ENCODE measurements at places on chromosomes 1 and 21.

- DNase-seq, result no peak
These were observed 192.0 kb downstream of the CACNA1E start for GRCh38 chr1:181675091-181675917.

GRCh38 chr1:206921772-206922265, at the start of gene FCMR:
Gene FCMR (minus strand): TSS chr1:206921941. CDS start chr1:206921854, 87 bp downstream.
- no peak for DNase-seq

DNA sequence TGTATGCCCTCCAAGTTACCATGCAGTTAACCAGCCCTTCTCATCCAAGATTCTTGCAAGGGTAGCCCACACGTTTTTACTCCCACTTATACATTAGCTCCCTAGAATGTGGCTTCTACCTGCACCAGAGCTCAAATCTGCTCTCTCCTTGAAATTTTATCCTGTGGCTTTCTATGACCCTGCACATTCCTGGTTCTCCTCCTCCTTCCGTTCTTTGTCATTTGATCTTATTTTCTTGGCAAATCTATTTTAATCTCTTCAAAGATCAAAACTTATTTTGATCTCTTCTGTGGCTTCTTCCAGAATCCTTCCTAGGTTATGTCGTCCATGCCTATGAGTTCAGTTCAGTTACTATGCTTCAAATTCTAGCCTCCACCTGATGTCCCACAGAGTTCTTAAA, 115.6 kb upstream of the GUCA2B start:
- no peak for DNase-seq

GRCh38 chr1:67711855-67712212, 26.8 kb downstream of the GADD45A start:
- DNase-seq, result no peak

- no peak for DNase-seq
These were observed 32.5 kb downstream of the SASS6 start for GRCh38 chr1:100100202-100100601.

DNA sequence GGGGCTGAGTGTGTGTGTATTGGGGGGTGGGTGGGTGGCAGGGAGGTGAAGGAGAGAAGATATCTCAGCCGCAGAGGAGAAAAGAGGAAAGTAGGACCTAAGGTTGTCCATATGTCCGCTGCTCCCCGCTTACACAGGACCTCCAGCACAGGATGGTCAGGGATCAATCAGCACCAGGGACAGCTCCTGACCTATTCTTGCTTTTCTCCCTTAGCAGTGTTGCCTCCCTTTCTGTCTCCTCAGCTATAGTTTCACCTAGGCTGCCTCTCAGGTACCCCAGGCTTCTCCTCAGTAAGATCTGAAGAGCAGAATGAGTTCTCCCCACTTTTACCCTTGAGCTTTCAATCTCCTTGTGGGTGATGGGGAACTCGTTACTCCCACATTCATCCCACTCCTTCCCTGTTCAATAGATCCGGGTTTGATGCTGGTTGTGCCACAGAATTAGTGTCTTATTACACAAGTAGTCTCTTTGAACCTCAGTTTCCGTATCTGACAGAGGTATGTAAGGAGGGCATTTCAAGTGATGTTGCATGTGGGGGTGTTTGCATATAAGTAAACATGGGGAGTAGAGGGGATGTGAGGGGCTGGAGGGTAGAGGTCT, 1.4 kb upstream of the DPH2 start:
- DNase-seq, result no peak

- DNase-seq, result no peak
These were observed 270.3 kb downstream of the PLPP3 start for GRCh38 chr1:56309065-56309464.

DNA sequence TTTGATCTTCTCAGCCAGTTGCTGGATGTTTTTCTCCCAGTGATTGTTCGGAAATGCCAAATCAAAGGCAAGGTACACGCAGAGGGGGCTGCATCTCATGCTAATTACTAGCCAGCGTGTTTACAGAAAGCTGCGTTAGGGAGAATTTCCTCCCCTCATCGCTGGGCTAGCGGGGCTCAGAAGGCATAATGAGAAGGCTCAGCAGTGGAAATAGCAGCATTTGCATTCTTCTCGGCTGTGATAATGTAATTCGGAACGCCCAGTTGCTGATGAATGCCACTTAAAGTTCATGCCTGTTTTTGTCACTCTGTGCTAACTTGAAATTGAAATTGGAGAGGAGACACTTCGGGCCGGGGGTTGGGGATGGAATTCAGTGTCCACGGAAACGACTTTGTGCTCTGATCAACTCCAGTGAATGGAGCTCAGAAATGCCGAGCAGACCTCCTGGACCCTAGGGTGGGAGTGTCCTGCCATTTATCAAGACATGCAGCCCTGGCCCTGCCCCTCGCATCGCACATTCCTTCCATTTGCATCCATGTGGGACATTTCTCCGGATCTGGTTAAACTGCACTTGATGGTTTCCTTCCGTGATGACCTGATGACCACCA, 313.4 kb upstream of the C1orf174 start:
- no peak for DNase-seq

- no peak for DNase-seq
These were observed 14.1 kb downstream of the PKN2 start for GRCh38 chr1:88698140-88698539.

DNA sequence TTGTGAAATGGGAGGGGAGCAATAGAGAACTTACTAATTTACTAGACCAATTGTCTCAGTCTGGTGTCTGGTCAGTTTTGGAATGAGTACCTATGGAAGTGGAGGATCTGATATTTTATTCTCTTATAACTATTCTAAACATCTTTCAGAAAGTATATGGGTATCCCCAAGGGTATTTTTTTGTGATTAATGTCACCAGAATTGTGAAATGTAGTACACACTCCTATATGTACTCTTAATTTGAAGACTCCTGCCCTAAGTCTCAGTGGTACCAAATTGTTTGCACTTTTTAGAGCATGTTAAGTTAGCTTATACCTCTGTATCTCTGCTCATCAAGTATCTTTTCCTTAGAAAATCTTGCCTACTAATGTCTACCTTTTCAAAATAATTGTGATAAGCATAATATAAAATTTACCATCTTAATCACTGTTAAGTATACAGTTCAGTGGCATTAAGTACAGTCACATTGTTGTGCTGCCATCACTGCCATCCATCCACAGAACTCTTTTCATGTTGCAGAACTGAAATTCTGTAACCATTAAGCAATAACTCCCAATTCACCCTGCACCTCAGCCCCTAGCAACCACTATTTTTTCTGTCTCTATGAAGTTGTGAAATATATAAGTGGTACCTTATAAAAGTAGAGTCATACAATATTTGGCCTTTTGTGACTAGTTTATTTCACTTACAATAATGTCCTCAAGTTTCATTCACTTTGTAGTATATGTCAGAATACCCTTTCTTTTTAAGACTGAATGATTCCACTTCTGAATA, 40.5 kb downstream of the SLC30A7 start:
- DNase-seq, result no peak

GRCh38 chr1:66571789-66572188, 37.8 kb downstream of the SGIP1 start:
- no peak for DNase-seq

GRCh38 chr1:7993593-7994479, 32.3 kb downstream of the ERRFI1 start:
- DNase-seq, result no peak

DNA sequence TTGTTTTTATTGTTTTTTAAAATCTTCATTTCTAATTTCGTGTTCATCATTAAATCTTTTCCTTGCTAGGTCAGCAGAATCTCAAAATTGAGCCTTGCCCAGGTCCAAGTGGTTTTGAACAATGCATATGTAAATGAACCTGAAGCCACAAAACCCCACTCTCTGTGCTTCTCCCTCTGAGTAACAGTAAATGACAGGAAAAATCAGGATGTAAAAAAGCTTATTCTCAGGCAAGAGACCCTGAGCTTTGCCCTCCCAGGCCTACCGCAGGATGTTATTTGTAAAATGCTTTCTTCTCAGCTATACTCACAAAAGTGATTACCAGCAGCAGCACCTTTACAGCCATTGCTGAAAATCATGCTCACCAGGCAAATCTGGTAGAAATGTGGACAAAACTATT, 47.6 kb downstream of the TYW3 start:
- no peak for DNase-seq

GRCh38 chr1:32539584-32540571, 651 bp downstream of the ZBTB8A start:
- DNase-seq, result peak; percentile 6

GRCh38 chr1:20725189-20726117, 7.0 kb downstream of the SH2D5 start:
- DNase-seq, result no peak

DNA sequence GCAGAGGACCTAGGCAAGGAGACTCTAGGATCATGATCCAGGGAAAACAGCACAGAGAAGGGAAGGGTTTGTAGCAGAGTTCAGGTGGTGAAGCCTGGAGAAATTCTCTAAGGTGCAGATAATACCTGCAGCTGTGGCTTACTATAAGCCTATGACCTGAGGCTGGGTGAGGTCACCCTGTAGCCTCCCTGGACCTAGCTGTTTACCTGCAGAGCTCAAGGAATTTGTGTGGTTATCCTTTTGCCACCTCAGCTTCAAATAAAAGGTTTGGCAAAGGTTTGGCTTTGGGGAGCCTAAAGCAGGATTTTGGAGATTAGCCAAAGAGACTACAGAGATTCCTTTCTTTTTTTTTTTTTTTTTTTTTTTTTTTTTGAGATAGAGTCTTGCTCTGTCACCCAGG, 79.5 kb upstream of the ZNF648 start:
- DNase-seq, result no peak

DNA sequence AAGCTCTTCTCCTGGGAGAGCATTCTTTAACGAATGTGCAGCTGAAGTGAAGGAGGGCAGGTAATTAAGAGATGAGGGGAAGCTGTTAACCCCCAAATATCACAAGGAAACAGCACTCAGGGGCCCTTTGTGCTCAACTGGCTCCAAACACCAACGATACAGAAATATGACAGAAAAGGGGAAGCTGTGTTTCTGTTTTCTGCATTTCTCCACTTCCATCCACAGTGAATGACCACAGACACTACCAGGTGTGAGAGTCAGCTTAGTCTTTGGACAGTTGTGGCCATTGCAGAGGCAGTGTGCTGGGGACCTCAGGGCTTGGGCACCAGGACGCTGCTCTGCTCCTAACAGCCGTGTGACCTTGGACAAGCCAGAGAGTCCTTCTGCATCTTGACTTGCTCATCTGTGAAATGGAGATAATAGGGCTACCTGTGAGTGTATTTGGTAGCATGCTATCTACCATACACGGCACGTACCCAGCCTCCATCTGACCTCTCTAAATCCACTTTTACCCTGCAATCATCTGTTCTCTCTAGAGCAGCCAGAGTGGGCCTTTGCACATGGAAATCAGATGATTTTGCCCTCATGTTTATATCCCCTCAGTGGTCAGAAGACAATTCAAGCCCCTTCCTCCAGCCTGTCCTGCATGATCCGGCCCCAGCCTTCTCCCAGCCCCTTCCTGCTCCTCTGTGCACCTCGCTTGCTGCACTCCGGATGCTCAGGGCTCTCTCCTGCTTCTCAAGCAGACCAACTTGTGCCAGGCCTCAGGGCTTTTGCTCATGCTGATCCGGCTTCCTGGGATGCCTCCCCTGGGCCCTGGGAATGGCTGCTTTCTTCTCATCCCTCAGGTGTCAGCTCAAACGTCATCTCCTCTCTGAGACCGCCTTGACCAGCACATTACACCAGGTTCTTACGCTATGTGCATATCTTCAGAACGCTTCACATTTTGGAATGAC, 4.7 kb upstream of the TINAGL1 start:
- no peak for DNase-seq

DNA sequence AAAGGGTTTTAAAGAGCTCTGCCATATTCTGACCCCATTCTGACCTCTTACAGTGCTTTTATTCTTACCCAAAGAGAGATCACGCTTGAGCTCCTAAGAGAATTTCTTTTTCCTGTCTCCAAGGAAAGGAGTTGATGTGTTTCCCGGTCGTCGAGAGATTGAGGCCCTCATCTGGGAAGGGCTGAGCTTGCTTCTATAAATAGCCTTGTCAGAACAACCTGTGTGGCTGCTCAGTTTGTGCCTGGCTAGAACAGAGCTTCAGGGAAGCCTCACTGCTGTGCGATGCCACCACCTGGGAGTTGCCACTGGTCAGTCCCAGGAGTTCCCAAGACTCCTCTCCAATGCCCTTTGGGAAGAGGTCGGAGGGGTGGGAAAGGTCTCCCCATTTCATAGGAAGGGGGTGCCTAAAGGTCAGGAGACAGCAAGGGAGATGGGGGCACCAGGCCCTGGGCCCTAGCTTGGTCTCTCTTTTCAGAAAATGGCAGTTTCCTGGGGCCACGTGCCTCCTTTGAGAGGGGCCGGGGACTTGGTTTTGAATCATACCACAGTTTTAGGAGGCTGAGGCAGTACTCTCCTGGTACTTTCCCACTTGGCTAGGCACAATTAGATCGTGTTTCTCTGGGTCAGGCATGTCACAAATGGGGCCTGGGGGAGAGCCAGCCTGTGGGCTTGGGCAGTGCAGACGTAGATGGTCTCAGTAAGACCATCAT, 52.1 kb downstream of the EIF2D start:
- DNase-seq, result peak; percentile 58

- DNase-seq, result no peak
These were observed 1.7 kb upstream of the TRIM33 start for GRCh38 chr1:114512595-114513280.

- no peak for DNase-seq
These were observed 17.2 kb upstream of the ZBTB8B start for GRCh38 chr1:32447469-32448185.

GRCh38 chr1:212401042-212401441, 13.6 kb downstream of the PACC1 start:
- no peak for DNase-seq

Data from activated CD4-positive, alpha-beta T cell treated with anti-CD3 and anti-CD28 coated beads, Interleukin-2, amount 50 U/mL, for 48 hours (primary cell).